Activated naive CD4-positive, alpha-beta T cell treated with anti-CD3 and anti-CD28 coated beads for 36 hours (primary cell): ENCODE measurements at places on chromosomes 13 and 19.

DNA sequence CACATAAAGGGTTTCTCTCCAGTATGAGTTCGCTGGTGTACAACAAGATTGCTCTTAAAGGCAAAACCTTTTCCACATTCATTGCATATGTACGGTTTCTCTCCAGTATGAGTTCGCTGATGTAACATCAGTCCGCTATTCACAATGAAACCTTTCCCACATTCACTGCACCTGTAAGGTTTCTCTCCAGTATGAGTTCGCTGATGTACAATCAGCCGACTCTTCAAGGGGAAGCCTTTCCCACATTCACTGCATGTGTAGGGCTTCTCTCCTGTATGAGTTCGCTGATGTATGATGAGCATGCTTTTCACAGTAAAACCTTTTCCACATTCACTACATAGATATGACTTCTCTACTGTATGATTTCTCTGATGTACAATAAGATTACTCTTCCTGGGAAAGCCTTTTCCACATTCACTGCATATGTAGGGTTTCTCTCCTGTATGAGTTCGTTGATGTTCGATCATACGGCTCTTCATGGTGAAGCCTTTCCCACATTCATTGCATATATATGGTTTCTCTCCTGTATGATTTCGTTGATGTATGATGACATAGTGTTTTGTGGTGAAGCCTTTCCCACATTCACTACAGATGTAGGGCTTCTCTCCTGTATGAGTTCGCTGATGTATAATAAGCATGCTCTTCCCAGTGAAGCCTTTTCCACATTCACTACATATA, 6.0 kb upstream of the ZNF614 start:
- DNase-seq = no peak

DNA sequence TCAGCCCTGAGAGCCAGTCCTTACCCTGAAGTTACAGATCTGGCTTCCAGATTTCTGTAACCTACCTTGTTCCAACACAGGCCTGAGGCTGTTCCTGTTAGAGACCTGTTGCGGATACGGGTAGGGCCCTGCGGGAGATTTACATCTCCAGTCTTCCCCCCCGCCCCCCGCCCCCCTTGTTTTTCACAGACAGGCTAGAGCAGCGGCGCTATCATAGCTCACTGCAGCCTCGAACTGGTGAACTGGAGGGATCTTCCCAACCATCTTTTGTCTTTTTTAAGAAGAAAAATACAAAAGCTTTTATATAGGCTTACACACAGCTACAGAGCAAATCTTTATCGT, 10.6 kb upstream of the CEACAM21 start:
- DNase-seq = peak; percentile 42

GRCh38 chr19:34633802-34634201, 43.2 kb downstream of the SCGB2B2 start:
- no peak for DNase-seq

DNA sequence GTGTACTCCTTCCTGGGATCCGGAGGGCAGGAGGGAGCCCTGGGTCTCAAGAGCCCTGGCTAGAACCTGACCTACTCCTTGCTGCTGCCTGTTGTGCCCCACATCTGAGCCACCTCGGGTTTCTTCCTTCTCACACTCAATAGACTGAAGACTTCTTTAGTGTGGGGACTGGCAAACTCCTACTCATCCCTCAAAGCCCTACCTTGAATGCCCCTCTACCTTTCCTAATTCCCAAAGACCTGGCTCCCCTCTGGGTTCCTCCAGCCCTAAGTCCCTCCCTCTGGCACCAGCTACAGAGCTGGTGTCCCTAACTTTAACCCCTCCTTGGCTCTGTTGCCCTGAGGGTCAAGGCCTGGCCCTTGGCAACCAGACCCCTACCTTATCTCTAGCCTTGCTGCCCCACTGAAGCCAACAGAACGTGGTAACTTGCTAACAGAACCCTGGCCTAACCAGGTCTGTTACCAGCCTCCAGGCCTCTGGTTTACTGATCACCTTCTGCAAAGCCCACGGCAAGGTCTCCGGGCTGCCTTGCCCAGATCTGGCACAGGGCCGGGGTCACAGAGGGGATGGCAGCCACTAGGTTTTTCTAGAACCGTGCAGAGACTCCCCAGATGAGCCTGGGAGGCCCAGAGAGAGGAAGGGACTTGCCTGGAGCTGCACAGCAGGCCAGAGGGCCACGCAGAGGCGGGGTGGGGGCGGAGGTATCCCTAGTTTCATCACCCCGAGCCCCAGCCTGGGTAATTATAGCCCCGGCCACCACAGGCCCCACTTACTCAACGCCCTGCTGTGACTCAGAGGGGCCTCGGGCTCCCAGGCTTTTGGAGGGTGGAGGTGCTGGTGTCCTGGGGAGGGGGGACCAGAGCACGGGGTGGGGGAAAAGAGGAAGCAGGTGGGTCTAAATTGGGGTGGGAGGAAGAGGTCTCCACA, 15.3 kb downstream of the ZBTB7A start:
- DNase-seq = no peak

DNA sequence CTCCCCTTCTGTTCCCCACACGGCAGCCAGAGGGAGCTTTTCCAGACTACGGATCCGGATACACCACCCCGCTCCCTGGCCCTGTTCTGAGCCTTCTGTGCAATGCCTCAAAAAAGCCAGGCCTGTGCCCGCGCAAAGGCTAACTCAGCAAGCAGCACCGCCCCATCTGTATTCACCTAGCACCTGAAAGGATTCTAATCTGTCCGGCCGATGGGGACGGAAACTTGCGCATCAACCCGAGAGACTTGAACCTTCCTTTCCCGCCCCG, 589 bp downstream of the ZBTB45 start:
- DNase-seq = peak; percentile 77

DNA sequence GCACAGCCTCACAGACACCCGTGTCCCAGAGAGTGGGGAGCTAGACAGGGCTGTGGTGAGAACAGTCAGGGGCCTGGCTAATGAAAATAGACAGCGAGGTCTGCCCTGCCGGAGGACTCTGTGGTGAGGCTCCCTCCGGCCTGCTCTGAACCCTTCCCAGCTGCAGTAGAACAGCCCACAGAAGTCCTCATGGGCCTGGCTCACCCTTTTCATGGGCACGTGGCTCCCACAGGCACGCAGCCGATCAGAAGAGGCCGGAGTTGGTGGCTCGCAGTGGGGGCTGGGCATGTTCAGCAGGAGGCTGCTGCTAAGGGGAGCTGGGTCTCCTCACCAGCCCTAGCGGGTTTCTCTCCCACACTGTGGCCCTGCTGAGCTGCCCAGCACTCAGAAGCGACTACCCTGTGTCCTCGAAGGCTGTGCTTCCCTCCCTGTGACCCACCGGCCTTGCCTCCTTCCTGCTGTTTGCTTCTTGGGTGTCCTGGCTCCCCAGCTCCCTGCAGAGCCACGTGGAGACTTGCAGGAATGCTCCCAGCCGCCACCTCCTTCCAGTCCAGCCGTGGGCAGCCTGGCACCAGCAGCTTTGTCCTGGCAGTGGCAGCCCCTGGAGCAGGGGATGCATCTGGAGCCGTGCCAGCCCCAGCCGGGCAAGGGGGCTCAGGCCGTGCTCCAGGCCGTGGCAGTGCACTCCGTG, 138.7 kb downstream of the KDM4B start:
- DNase-seq = no peak

GRCh38 chr13:45518525-45519245, 53.9 kb downstream of the COG3 start:
- peak; percentile 27 for DNase-seq

DNA sequence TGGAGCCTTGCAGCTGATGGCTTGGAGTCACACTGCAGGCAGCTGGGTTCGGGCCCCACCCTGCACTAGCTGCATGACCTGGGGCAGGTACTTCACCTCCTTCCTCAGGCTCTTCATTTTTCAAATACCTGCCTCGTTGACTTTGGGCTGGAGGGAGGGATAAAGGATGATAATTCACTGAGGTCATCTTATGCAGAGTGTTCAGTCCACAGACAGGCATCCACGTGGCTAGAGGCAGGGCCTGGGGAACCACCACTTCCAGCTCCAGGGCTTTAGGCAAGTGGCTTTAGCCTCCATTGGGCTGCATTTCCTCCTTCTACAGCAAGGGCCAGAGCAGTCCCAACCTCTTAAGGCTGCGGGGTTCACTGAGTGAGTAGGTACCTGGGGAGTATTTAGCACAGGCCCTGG, 84.8 kb downstream of the SIPA1L3 start:
- no peak for DNase-seq

DNA sequence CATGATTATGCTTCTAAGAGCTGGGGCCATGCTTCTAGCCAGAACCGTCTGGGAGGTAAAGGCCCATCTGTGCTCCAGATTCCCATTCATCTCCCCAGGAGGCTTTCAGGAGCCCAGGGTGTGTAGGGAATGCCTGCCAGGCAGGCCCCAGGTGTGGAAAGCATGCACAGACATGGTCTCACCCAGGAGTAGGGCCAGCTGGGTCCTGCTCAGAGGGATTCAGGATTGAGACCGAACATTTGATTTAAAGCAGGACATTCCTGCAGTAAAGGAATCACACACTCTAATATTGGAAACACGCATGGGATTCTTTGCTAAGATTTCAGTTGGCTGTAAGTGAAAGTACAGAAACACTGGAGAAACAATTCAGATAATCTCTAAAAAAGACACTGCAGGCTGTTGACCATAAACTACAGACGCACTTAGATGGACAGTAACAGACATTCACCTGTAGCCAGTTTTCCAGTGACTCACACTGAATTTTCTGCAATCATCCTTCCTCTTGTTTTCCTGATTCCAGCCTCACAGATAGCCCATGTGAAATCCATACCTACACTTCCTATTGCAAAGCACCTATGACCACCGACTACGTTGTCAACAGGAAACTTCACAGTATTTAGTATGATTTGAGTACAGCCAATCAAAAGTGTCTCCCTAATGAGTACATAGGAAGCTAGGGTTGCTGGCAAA, 257.8 kb downstream of the TBC1D4 start:
- DNase-seq = no peak

GRCh38 chr13:50957620-50958019, 48.0 kb downstream of the RNASEH2B start:
- DNase-seq = no peak

GRCh38 chr19:16518483-16519229, 22.5 kb downstream of the C19orf44 start:
- DNase-seq = no peak

- DNase-seq = no peak
Measured at GRCh38 chr19:35011737-35012682, 11.9 kb downstream of the GRAMD1A start.

GRCh38 chr13:100461309-100462030, 127.1 kb downstream of the GGACT start:
- DNase-seq = no peak

- DNase-seq = peak; percentile 94
Measured at GRCh38 chr13:113816946-113817859, 46.7 kb downstream of the GAS6 start.

DNA sequence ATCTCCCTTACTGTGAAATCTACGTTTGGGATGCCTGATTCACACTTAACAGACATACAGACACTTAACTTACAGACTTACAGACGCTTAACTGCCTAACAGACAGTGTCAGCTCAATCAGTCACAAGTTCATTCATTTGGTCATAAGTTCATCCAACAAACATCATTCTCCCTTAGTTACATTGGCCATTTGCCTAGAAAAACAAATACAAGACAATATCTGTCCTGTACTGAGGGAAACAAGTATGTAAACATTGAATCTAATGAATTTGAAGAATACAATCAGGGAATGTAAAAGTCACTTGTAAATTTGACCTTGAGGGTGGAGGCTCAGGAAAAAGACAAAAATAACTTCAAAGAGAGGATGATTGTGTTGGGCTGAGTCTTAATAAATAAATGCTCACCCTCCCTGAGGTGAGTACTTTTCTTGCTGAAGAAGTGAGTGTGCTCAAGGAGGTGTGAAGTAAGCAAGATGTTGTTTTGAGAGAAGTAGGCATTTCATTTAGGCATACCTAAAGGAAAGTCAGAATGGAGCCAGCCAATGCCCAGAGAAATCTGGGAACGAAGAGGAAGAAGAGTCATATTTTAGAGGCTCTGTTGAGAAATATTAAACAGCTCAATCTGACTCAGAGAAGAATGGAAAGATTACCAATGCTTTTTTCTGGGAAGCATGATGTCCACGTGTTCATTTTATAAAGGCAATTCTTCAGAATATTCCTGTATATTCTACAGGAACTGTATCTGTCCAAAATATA, 958.4 kb upstream of the SLC10A2 start:
- no peak for DNase-seq

DNA sequence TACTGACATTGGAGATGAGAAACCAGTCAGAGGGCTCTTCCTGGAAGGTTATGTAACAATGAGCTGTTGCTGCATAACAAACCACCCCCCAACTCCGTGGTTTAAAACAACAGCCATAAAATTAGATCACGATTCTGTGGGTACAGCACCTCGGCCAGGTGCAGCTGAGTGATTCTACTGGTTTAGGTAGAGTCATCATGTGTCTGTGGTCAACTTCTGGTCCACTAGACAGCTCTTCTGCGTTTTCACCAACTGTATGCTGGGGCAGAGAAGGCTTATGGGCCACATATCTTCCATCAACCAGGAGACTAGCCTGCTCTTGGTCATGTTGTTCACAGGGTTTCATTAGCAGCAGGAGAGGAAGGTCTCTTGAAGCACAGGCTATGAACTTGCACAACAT, 585.5 kb downstream of the KCTD12 start:
- no peak for DNase-seq

DNA sequence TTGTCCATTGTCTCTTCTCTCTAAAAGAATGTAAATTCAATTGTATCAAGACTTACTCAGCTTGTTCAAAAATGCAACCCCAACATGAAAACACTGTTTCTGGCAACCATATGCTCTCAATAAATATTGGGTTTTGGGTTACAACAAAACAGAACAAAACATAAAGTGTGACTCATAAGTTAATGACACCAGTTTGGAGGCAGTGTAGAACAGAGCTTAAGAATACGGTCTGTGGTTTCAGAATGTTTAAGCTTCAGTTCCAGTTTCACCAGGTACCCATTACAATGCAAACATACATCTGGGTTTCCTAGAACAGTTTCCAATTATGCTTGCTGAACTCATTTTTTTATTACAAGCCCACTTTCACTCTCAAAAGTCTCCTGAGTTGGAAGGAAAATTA, 285.8 kb upstream of the PCDH9 start:
- no peak for DNase-seq

GRCh38 chr19:19075126-19075525, 11.3 kb downstream of the SLC25A42 start:
- DNase-seq = no peak

DNA sequence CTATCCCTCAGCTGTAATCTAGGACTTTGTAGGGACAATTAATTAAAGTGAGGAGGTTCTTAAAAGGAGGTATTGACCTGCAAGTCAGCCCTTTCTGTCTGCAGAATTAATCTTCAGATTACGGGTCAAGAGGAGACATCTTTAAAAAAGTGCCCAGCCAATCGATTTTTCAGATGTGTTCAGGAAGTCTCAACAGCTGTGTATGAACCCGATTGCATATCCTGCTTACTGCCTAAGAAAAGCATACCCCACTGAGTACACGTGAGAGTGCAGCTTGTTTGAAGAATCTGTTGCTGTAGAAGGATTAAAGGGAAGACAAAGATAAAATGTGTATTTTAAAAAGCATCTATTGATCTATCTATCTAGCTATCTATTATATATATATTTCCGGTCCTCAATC, 1194.5 kb downstream of the UQCRFS1 start:
- no peak for DNase-seq

- peak; percentile 26 for DNase-seq
Measured at GRCh38 chr13:25292301-25292700, 5.0 kb upstream of the MTMR6 start.
